ENCODE measurements at places on chromosomes 3 and 15.

DNA sequence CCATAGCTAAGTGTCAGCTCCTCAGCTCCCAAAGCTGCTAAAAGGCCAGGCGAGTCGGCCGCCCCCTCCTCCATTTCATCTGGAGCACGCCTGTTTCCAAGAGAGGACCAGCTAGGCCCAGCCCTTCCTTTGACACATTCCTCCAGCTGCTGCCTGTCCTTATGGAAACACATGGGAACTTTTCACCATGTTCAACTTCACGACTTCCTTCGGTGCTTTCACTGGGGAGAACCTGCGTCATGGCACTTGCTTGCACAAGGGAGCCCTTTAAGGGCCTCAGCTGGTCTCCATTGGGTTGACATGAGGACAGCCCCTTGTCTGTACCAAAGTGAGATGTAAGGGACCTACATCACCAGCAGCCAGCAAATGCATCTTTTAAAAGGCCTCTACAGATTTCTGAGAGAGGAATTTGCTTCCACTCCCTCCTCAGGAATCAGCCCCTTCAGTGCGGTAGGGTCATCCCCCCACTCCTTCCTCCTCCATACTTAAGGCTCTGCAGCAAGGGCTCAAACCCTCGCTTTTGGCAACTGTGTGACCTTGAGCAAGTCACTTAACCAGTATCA lies 2.1 kb downstream of the MAGI1 start:
- ATAC-seq: no peak

GRCh38 chr15:85762039-85762755 lies 32.5 kb downstream of the KLHL25 start:
- ATAC-seq: no peak

DNA sequence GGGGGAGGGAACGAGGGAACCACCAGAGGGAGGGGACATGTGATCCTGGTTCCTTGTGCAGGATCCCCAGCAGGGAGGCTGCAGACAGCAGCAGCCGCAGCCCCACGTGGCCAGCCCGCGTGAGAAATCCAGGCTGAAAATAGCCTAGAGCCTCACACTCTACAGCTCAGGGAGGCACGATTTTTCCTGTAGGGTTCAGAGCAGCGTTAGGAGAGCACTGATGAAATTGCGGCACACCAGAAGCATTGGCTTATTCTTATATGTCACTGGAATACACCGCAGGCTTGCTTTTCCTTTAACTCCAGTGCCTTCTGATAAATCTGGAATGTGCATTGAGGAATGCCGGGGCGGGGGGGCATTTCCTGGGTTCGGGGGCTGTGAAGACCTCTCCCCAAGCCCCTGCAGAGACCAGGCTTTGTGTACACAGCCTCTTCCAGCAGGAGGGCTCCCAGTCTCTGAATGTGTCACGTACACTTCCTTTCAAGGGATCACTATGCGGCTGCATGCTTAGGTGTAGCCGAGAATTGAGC lies 193.0 kb downstream of the ATP10A start:
- ATAC-seq: no peak

DNA sequence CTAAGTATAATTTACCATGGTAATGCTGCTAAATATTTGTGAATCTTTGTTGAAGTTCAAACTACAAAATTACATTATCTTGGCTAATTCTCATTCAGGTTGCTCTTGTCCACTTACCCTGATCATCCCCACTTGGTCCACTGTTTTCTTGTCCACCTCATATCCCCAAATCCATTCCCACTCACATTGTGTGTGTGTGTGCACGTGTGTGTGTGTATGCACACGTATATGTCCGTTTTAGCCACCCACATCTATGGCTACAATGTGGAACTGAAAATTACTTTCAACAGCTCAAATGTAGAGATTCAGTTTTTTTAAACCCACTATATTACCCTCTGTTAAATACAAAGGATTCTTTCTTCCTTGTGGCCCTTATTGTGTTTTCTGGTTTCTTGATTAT lies 15.2 kb upstream of the MEIS2 start:
- ATAC-seq: no peak

GRCh38 chr3:170414202-170414663 lies 4.4 kb upstream of the CLDN11 start:
- ATAC-seq: no peak

GRCh38 chr3:16402451-16402850 lies 111.0 kb downstream of the RFTN1 start:
- no peak for ATAC-seq

DNA sequence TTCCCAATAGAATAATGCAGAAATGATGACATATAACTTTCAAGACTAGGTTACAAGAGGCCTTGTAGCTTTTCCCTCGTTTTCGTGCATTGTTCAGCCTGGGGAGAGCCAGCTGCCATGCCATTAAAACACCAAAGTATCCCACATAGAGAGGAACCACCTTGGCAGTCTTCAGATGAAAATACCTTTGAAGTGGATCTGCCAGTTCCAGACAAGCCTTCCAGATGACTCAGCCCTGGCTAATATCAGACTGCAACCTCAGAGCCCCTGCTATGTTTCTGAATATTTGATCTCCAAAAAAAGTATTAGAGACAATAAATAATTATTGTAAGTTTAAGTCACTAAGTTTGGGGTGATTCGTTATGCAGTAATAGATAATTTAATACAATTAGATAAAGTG lies 294.3 kb upstream of the GBE1 start:
- no peak for ATAC-seq

DNA sequence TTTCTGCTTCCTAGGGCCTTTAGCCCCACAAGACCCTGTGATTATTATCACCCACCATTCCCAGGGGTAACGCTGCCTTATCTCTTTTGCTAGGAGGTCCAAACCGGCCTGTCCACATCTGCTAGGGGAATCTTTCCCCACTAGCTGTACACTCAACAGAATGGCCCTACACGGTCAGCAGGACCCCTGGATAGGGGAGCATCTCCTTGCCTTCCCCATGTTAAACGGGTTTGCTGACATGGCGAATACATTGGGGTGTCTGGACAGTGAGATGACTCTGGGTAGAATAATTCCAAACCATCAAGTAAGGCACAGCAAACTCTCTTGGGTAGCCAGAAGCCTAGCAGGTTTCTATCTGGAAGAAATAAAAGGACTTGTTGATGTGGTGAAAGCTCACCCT lies 702 bp downstream of the TRAIP start:
- no peak for ATAC-seq

- ATAC-seq: no peak
These were observed 34.8 kb downstream of the ST3GAL6 start for GRCh38 chr3:98797905-98798304.

DNA sequence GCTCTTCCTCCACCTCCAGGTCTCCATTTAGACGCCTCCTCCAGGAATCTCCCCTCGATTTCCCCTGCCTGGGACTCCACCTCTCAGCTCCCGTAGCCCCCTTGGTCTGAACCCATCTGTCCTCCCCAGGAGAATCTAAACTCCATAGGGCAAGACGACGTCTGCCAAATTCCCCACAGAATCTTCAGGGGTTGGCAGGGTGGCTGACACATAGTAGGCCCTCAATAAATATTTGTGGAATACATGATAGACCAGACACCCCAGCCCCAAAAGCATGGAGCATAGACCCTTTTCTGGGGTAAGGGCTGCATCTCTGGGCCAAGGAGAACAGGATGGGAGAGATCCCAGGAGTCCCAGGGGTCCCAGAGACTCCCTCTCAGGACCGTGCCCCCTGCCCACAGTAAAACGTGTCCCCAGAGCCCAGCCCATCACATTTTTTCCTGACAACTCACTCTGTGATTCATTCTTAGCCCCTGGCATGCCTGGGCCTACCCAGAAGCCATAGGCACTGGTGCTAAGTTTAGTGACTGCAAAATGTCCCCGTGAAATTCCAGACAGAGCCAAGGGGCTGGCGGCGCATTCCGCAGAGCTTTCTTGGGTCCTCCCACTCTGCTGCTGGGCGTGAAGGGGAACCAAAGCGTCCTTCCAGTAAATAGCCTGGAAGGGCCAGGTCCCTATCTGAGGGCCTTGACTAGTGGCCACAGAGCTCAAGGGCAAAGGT lies 78.0 kb upstream of the SLC6A6 start:
- ATAC-seq: no peak

GRCh38 chr3:156187146-156187769 lies 66.9 kb downstream of the KCNAB1 start:
- ATAC-seq: no peak

DNA sequence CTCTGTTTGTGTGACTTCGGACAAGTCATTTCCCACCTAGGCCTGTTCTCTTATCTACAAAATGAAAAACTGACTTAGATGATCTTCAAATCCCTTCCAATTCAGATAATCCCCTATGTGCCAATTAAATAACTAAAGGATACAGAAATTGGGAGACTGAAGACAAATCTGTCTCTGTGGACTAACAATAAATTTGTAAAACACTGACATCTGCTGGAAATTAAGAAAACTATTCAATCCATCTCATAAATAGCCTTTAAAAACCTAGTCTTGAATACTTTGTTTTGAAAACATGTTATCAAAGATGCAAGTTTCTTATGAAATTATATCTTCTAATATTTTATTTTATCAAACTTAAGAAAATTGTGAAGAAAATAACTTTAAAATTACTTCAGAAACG lies 38.3 kb downstream of the MTHFS start:
- no peak for ATAC-seq

DNA sequence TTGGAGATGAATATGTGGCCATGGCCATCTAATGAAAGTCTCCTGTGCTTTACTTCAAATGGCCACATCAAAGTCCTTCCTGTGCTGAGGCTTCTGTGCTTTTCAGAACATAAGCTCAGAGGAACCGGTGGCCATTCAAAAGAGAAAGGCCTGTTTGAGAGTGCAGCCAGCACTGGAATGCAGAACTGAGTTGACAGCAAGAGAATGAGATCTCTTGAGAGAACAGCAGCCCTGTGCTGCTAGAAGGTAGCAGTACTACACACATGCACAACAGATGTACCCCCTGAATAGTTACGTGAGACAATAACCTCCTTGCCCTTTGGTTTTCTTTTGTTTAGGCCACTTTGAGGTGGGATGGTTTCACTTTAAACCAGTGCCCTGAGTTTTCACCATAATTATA lies 292.5 kb downstream of the PTPRG start:
- no peak for ATAC-seq

- no peak for ATAC-seq
These were observed 281.8 kb upstream of the ARRDC4 start for GRCh38 chr15:97678656-97679055.

DNA sequence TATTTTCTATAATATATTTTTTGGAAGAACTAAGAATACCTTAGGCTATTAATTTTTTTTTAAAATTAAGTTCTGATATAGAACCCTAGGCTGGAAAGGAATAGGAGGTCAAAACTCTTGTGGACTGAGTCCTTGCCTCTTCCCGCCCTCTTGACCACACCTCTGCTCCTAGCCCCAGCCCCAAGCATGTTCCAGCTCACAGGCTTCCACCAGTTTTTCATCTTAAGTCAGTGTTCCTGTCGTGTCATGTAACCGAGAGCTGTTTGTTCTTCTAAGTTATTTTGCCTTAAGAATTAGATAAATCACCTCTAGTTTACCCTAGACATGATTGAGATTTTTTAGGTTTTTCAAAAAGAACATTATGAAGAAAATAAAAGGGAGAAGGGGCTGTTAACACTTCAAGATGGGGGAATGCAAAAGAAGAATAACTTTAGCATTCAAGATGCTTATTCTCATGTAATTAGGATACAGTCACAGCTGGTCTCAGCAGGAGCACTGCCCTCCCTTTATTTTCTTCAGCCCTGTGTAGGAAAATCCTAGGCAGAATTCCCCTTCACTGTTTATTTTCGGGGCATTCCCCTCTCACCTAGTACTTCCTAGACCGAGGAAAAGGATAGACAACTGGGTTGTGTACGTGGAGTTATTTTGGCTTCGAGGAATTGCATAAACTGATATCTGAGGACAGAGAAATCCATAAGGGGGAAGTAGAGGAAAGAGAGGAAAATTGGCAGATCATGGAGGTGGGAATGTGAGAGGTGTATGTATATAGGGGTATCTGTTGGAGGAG lies 110.2 kb downstream of the CMSS1 start:
- no peak for ATAC-seq

DNA sequence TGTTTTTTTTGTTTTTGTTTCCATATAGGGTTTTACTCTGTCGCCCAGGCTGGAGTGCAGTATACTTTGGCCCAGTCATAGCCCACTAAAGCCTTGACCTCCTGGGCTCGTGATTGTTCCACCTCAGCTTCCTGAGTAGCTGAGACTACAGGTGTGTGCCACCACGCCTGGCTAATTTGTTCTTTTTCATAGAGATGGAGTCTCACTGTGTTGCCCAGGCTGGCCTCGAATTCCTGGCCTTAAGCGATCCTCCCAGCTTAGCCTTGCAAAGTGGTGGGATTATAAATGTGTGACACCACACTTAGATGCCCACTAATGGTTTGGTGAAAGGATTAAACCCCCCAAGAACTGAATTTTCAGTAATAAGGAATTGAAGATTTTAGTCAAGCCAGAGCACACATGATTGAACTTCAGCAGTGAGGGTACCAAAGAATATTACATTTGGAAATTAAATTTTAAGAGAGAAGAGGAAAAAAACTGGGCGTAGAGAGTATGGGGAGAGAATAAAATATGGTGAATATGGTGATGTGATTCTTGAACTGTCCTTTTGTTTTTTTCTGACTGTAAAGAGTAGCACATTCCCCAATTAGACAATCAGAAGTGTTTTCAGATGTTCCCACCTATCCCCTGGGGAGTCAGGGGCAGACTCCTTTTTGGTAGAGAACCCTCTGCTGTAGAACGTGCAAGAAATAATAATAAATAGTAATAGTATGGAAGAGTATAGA lies 208.1 kb downstream of the PTPRG start:
- ATAC-seq: no peak

DNA sequence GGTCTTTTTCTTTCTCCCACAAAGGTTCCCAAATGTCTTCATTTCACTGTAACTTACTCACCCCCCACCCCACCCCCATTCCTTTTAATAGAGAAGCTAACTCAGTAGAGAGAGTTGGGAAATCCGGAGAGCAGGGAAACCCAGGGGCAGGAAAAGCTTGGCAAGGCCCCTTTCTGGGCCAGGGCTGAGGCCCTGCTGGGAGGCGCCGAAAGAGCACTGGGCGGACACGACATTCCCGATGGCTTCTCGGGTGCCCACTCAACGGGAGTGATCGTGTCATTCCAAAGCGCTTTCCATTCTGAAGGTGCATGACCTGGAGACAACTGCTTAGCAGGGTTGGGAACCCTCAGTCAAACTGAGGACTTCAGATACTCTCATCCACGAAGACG lies 1.6 kb upstream of the DALRD3 start:
- ATAC-seq: no peak

- no peak for ATAC-seq
These were observed 113.6 kb downstream of the SCAPER start for GRCh38 chr15:76791511-76791910.

DNA sequence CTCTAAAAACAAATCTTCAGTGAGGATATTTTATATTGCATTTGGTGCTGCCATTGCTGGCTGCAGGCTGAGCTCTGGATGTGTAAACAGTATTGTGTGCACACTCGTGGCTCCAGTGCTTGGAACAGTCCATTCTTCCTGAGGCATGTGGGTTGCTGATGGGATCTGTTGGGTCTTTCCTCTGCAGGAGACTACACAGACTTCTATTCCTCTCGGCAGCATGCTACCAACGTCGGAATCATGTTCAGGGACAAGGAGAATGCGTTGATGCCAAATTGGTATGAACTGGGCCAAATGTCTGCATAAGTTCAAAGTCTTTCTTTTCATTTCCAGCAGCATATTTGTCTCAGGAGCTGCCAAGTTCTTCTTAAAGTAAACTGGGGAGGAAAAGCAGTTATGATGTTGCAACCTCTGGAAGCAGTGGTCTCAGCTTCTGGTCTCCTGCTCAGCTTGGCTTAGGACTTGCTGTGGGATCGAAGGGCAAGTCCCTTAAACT lies 9.3 kb downstream of the FAH start:
- no peak for ATAC-seq

All from activated CD4-positive, CD25-positive, alpha-beta regulatory T cell treated with anti-CD3 and anti-CD28 coated beads, Interleukin-2, amount 50 U/mL, for 24 hours (primary cell).